ENCODE measurements at places on chromosomes 12 and 14.
A peak's percentile ranks its signal among the peaks of the same experiment; 100 is the strongest.

DNA sequence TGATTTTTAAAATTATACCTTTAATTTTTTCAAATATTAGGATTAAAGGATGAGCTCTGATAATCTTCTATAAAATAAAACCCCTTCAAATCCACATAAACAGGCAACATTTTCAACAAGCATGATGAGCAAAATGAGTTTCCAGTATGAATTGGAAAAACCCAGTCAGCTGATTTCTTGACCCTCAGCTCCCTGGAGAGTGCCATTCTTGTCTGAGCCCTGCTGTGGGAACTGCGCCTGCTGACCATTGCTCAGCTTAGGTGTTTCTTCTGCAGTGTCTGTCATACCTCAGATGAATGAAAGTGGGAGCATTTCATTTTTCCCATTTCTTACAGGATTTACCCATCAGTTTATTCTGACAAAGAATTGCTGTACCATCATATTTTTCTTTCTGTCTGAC lies 27.6 kb downstream of the MAPKAPK5 start:
- no peak for DNase-seq

DNA sequence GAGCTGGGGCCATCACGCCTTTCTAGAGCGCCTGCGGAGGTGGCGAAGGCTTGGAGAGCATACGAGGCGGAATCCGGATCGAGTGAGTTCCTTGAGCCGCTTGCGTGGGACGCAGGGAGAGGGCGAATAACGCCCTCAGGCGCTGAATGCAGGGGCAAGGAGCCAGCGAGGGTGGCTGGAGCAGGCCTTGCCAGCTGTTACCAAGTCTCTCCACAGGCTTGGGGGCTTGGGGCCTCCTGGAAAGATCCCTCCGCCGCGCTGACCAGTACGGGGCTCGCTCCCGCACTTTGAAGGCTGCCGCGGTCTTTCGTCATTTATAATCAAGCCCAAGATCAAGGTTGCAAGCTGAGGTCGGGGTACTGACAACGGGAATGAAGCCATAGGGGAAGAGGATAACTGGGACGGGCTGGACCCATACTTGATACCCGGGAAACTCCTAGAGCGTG lies 1.2 kb downstream of the FLRT2 start:
- peak; percentile 73 for DNase-seq

- no peak for DNase-seq
Measured at GRCh38 chr14:22882529-22883172, 371 bp upstream of the REM2 start.

GRCh38 chr12:65993781-65994180 lies 136.8 kb downstream of the LLPH start:
- no peak for DNase-seq

GRCh38 chr14:22512106-22512814 lies 76.8 kb downstream of the DAD1 start:
- no peak for DNase-seq

- DNase-seq: no peak
Measured at GRCh38 chr12:80815351-80815750, 98.6 kb downstream of the MYF5 start.

GRCh38 chr12:2574355-2574935 lies 220.3 kb upstream of the FKBP4 start:
- no peak for DNase-seq

DNA sequence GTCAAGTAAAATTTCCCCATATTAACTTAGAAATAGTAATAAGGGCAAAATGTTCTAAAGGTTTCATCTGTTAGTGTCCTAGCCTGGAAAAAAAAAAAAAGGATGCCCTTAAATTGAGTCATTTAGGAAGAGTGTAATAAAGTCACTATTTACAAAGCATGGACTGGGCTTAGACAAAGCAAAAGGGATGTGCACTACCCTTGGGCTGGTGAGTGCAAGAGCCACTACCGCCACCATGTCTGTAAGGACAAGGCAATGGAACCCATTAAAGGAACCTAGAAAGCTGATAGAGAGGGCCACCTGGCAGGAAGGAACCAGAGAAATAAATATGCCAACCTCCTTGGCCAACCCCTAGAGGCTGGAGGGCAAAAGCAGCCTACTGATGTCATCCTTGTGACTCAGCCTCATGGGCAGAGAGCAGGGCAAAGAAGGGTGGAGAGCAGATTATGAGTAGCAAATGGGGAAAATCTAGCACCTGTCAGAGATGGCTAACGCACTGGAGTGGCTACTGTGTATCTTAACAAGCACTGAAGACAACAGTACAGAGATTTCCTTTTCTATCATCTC lies 59.5 kb upstream of the FUT8 start:
- no peak for DNase-seq

- DNase-seq: no peak
Measured at GRCh38 chr12:122352394-122352793, 70.1 kb downstream of the CLIP1 start.

Data from tibial artery (tissue), 4 donors.